Stimulated activated CD4-positive, alpha-beta T cell treated with anti-CD3 and anti-CD28 coated beads, Interleukin-1b, Interleukin-23, amount 100 ng/mL, for 48 hours (primary cell): ENCODE measurements at places on chromosomes 6 and 20.

DNA sequence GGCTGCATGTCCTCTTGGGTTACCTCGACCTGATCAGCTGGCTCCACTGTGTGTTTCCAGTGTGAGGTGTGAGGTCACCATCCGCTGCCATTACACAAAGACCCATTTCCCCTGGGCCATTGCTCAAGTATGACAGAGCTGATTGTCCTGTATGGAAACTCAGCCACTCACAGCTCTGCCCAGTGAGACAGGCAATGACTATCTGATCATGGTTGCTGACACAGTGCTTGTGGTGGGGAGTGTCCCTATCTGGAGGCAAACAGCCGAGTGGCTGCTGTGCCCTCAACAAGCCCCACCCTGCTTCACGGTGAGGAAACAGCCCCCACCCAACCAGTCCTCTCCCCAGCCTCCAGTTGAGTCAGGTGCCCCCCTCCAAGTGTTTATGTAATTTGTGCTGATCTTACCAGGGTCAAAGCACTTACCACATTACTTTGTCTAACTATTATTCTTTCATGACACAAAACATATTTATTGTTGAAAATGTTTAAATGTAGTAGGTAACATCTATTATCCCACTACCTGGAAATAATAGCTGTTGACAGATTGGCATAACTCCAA is 11.7 kb upstream of the MAPK13 start:
- DNase-seq = peak; percentile 77

- DNase-seq = no peak
Measured at GRCh38 chr6:119858901-119859300, 509.3 kb upstream of the MAN1A1 start.

GRCh38 chr6:26389349-26389894 is 6.5 kb downstream of the BTN2A2 start:
- no peak for DNase-seq

DNA sequence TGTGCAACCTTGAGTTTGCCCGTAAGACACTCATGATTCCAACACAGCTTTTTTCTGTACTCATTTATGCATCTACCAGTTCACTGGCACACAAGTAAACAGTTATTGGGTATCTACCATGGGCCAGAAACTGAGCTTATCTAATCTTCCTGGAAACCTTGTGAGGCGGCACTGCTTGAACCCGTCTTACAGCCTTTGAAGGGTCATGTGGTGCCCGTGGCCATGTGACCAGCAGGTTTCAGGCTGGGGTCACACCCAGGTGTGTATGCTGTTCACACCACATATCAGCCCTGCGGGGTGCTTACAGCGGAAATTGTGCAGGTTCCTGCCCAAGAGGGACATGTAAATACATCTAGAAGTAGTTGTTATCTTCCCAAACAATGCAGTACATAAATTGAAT is 6.1 kb downstream of the THBD start:
- no peak for DNase-seq

- DNase-seq = no peak
Measured at GRCh38 chr6:25971187-25971821, 8.7 kb downstream of the TRIM38 start.

- DNase-seq = no peak
Measured at GRCh38 chr20:37729909-37730308, 36.1 kb downstream of the CTNNBL1 start.

- DNase-seq = no peak
Measured at GRCh38 chr6:94414041-94414440, 994.7 kb upstream of the EPHA7 start.

DNA sequence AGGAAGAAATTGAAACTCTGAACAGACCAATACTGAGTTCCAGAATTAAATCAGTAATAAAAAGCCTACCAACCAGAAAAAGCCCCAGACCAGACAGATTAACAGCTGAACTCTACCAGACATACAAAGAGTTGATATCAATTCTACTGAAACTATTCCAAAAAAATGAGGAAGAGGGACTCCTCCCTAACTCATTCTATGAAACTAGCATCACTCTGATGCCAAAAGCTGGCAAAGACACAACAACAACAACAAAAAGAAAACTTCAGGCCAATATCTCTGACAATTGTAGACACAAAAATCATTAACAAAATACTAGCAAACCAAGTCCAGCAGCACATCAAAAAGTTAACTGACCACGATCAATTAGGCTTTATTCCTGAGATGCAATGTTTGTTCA is 246.0 kb upstream of the RUNX2 start:
- DNase-seq = no peak

DNA sequence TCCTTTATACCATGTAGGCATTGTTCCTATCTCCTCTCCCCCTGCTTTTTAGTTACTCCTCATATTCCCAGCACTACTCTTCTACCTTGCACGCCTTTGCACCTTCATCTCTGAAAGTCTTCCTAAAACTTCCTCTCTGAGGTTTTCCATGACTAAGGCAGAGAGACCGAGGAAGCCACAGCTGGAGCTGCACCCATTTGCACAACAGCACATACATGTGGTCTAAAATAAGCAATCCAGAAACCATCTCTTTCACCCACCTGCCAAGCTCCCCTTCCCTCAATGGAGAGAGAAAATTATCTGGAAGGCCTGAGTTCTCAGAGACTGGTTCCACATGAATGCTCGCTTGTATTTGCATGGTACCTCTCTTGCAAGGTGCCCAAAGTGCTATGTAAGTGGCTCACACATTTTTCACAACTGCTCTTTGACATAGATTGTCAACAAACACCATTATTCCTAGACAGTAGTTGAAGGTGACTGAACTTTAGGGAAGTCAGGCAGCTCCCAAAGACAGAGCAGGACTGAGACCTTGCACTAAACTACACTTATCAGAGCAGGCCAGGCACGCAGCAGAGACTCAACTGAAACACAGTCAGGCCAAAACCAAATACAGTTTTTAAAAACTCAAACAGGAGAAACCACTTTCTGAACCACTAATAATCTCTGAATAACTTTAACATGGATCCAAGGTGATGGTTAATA is 313.2 kb downstream of the TFAP2A start:
- no peak for DNase-seq
